Trophoblast cell (in vitro differentiated cells and primary cell): ENCODE measurements at places on chromosomes 12 and 14.

- H3K27me3 ChIP-seq: peaks cover 2% of the 10 kb centered on the region
- no peaks in the 10 kb centered on the region for H3K4me1 ChIP-seq
- no peak overlapping the region for H3K4me3 ChIP-seq
- no peak overlapping the region for H3K27ac ChIP-seq
- no peaks in the 10 kb centered on the region for H3K36me3 ChIP-seq
These were observed 381.5 kb downstream of the ALG10 start for GRCh38 chr12:34403706-34404376.

GRCh38 chr12:111393700-111394300 lies 11.9 kb upstream of the SH2B3 start:
- no peak overlapping the region for H3K27ac ChIP-seq
- no peaks in the 10 kb centered on the region for H3K4me1 ChIP-seq
- H3K4me3 ChIP-seq: no peak overlapping the region
- H3K36me3 ChIP-seq: no peaks in the 10 kb centered on the region

- H3K36me3 ChIP-seq: no peaks in the 10 kb centered on the region
- no peaks in the 10 kb centered on the region for H3K4me1 ChIP-seq
- H3K27me3 ChIP-seq: no peaks in the 10 kb centered on the region
- DNase-seq: no peak
These were observed 23.8 kb upstream of the MGST1 start for GRCh38 chr12:16323638-16324037.

GRCh38 chr14:93708800-93709199 lies 79.5 kb downstream of the PRIMA1 start:
- peaks cover 10% of the 10 kb centered on the region for H3K4me1 ChIP-seq
- H3K36me3 ChIP-seq: no peaks in the 10 kb centered on the region
- H3K27ac ChIP-seq: no peak overlapping the region
- H3K4me3 ChIP-seq: no peak overlapping the region

DNA sequence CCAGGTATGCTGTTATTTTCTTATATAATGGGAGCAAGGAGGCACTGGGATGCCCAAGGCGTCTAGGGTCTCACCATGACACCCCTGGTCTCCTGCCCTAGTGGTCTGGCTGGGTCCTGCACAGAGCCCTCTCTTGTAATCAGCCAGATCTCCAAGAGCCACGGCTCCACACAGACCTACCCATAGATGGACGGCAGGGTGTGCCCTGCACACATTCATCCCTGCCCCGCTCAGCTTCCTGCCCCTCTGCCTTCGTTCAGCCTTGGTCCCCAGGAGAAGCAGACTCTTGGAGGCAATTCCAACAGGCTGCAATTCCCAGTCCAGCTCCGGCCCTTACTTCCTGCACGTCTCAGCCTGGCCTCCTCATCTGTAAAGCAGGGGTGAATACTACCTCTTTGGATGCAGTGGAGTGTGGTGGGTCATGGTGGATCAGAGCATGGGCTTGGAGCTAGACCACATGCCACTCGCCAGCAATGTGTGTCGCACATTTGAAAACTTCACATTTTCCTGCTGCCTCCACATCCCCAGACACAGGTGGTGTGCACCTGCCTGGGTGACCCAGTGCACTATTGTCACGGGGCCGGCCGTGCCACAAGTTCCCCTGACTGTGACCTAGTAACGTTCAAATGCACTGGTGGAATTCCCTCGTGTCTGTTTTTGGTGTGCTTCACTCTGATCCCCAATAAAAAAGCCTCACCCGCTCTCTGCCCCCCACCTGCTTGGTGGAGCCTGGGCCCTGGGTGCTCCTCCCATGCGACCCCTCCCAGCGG lies 171.1 kb upstream of the PRMT8 start:
- H3K27me3 ChIP-seq: no peaks in the 10 kb centered on the region
- H3K4me1 ChIP-seq: peaks cover 5% of the 10 kb centered on the region
- DNase-seq: no peak
- H3K36me3 ChIP-seq: no peaks in the 10 kb centered on the region

GRCh38 chr12:805022-805632 lies 52.7 kb downstream of the WNK1 start:
- H3K4me3 ChIP-seq: no peak overlapping the region
- H3K27ac ChIP-seq: no peak overlapping the region
- H3K36me3 ChIP-seq: no peaks in the 10 kb centered on the region
- no peaks in the 10 kb centered on the region for H3K27me3 ChIP-seq

- no peaks in the 10 kb centered on the region for H3K27me3 ChIP-seq
- H3K4me3 ChIP-seq: no peak overlapping the region
- DNase-seq: peak; percentile 4
- H3K4me1 ChIP-seq: no peaks in the 10 kb centered on the region
- H3K27ac ChIP-seq: no peak overlapping the region
These were observed 16.6 kb upstream of the KLRF1 start for GRCh38 chr12:9810671-9811070.

- H3K27me3 ChIP-seq: no peaks in the 10 kb centered on the region
- no peak overlapping the region for H3K4me3 ChIP-seq
- no peak overlapping the region for H3K27ac ChIP-seq
- DNase-seq: no peak
- no peaks in the 10 kb centered on the region for H3K36me3 ChIP-seq
- H3K4me1 ChIP-seq: peaks cover 4% of the 10 kb centered on the region
These were observed 8.4 kb upstream of the CALM1 start for GRCh38 chr14:90388437-90388836.

- peak overlapping the region; percentile 80 for H3K4me3 ChIP-seq
- peaks cover 9% of the 10 kb centered on the region for H3K36me3 ChIP-seq
- H3K27ac ChIP-seq: peak overlapping the region; percentile 70
- peaks cover 28% of the 10 kb centered on the region for H3K4me1 ChIP-seq
- peak; percentile 56 for DNase-seq
- H3K27me3 ChIP-seq: no peaks in the 10 kb centered on the region
These were observed 3.4 kb downstream of the BMP4 start for GRCh38 chr14:53953002-53953827.

DNA sequence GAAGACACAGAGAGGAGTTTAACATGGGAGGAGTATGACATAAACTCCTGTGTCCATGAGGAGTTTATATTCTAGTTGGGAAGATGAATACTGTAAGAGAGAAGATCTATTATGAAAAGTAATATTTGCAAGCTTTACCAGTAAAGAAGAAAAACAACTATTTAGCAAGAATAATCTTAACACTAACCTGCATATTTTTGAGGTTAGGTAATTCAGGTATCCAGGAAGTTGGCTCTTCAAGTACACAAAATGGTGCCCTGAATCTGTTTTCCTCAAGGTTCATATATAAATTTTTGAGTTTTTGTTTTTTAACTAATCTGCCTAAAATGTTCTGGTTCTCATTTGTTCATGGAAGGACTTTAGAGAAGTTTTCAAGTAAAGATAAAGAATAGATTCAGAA lies 33.9 kb upstream of the KCNMB4 start:
- peak; percentile 2 for DNase-seq
- H3K27ac ChIP-seq: no peak overlapping the region
- no peaks in the 10 kb centered on the region for H3K27me3 ChIP-seq

DNA sequence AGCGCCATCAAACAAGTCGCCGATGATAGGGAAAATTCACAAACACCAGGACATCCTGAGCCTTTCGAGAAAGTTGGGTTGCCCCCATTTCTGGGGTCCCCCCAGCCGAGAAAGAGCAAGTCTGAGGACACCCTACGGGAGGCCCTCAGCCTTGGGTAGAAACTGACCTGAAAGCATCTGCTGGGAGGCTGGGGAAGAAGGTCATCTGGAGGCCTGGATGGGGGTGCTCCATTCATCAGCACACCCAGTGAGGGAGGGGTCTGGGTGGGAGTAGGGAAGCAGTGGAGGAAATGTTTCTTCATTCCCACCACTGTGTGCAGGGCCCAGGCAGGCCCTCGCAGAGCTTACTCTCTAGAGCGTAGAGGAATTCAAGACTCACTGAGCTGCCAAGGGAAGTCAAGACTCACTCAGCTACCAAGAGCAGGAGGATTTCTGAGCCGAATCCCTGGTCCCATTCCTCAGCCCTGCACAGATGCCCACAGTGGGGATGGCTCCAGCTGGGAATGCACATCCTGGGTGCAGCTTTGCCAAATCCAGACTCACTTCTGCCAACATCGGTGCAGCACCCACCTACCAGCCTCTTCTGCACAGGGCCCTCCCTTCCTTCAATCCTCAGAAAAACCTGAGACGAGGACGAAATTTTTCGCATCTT lies 38.1 kb downstream of the DIO3 start:
- H3K4me1 ChIP-seq: no peaks in the 10 kb centered on the region
- no peaks in the 10 kb centered on the region for H3K36me3 ChIP-seq
- DNase-seq: no peak
- no peaks in the 10 kb centered on the region for H3K27me3 ChIP-seq
- H3K4me3 ChIP-seq: no peak overlapping the region

- peaks cover 2% of the 10 kb centered on the region for H3K4me1 ChIP-seq
- H3K27me3 ChIP-seq: no peaks in the 10 kb centered on the region
- peaks cover 12% of the 10 kb centered on the region for H3K36me3 ChIP-seq
These were observed 67.2 kb downstream of the GNS start for GRCh38 chr12:64691795-64692583.

- DNase-seq: no peak
- no peak overlapping the region for H3K4me3 ChIP-seq
- H3K27ac ChIP-seq: no peak overlapping the region
- peaks cover 1% of the 10 kb centered on the region for H3K4me1 ChIP-seq
- peaks cover 98% of the 10 kb centered on the region for H3K27me3 ChIP-seq
These were observed 4.5 kb downstream of the LHX5 start for GRCh38 chr12:113467142-113467501.

- H3K27ac ChIP-seq: no peak overlapping the region
- H3K27me3 ChIP-seq: no peaks in the 10 kb centered on the region
- DNase-seq: no peak
- H3K4me1 ChIP-seq: no peaks in the 10 kb centered on the region
- no peak overlapping the region for H3K4me3 ChIP-seq
These were observed 264.0 kb downstream of the ATXN7L3B start for GRCh38 chr12:74801625-74802024.

DNA sequence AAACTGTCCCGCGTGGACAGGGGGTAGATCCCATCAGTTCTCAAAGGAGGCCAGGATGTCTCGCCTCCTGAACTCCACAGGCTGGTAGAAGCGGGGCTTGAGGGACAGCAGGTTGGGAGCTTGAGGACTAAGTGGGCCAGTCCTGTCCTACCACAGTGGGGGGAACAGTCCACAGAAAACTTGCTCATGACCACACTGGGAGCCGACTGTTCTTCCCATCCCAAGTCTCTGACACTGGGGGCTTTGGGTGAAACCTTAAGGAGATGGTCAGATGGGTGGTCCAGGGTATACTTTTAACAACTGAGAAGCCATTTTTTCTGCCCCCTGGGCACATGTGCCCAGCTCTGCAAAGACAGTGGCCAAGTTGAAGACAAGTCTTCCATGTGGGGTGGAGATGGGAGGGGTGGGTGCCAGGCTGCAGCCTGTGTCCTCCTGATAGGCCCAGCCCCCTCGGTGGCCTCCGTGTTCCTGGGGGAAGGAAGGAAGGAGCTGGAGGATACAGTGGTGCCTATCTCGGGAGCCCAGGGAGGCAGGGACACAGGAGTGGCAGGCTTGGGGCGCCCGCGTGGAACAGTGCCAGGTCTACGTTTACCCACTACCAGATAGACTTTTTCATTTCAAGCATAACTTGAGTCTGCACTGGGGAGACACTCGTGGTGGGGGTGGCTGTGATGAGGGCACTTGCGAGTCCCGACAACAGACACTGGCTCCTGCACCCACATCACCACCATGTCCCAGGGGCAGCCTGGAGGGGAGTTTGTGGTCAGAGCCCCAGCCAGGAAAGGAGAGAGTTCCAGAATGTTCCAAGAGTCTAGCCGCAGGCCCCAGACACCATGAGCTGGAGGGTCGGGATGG lies 14.7 kb downstream of the RHOF start:
- no peak overlapping the region for H3K4me3 ChIP-seq
- no peak overlapping the region for H3K27ac ChIP-seq
- no peaks in the 10 kb centered on the region for H3K27me3 ChIP-seq
- H3K36me3 ChIP-seq: peaks cover 8% of the 10 kb centered on the region
- peaks cover 5% of the 10 kb centered on the region for H3K4me1 ChIP-seq

DNA sequence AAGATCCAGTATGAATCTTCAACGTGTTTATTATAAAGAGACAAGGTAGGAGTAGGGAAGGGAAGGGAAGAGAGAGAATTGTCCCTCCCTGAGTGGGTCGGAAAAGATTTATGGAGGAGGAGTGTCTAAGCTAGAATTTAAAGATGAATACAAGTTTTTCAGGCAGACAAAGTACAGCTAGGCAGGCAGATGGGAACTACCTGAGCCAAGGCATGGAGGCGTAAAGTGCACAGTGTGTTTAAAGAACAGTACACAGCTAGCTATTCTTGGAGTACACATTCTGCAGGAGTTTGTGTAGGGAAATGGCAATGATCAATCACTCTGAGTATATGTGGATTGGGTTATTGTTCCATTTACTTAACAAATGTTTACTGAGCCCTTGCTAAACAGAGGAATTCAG lies 20.1 kb downstream of the PLEKHG7 start:
- no peaks in the 10 kb centered on the region for H3K36me3 ChIP-seq
- DNase-seq: no peak
- no peak overlapping the region for H3K27ac ChIP-seq
- H3K4me1 ChIP-seq: no peaks in the 10 kb centered on the region

DNA sequence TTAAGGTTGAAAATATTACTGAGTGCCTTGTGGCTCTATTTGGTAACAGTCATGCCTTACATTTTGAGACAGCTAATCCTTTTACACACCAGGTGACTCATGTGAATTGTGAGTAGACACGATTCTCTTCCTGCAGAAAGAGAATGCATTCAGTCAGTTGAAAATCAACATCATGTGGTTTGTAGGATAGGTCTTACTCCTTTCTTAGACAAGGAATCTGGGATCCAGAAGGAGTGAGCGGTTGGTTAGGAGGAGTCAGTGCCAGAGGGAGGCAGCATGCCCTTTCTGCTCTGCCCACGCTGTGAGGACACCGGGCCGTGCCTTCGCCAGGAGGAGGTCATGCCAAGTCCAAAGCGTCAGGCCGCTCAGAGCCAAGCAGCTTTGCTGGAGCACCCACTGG lies 47.6 kb downstream of the TRAF3 start:
- H3K27ac ChIP-seq: no peak overlapping the region
- H3K36me3 ChIP-seq: no peaks in the 10 kb centered on the region
- no peaks in the 10 kb centered on the region for H3K27me3 ChIP-seq
- no peak overlapping the region for H3K4me3 ChIP-seq

DNA sequence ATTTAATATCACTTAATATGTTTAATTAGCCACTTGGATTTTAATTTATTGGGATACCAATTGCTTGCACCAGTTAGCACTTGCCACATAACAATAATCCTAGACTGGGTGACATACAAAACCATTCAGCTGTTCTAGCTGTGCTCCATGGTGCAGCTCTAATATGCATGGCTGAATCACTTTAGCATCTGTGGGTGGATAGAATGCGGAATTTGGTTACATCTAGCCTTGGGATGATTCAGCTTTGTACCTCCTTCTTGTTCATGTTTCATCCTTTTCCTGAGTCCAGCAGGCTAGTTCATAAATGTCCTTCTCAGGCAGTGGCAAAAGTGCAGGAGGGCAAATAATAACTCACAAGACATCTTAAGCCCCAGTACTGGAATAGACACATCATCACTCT lies 1263.0 kb downstream of the LRFN5 start:
- H3K27me3 ChIP-seq: no peaks in the 10 kb centered on the region
- no peak for DNase-seq
- no peaks in the 10 kb centered on the region for H3K36me3 ChIP-seq
- no peak overlapping the region for H3K27ac ChIP-seq
- H3K4me1 ChIP-seq: no peaks in the 10 kb centered on the region

- H3K4me3 ChIP-seq: no peak overlapping the region
- peak; percentile 19 for DNase-seq
- no peaks in the 10 kb centered on the region for H3K4me1 ChIP-seq
- H3K27me3 ChIP-seq: no peaks in the 10 kb centered on the region
- H3K36me3 ChIP-seq: no peaks in the 10 kb centered on the region
These were observed 106.4 kb upstream of the SYT10 start for GRCh38 chr12:33546004-33546403.

GRCh38 chr12:68585966-68586365 lies 24.7 kb upstream of the RAP1B start:
- no peaks in the 10 kb centered on the region for H3K36me3 ChIP-seq
- H3K4me3 ChIP-seq: no peak overlapping the region
- no peak overlapping the region for H3K27ac ChIP-seq
- peak; percentile 49 for DNase-seq
- no peaks in the 10 kb centered on the region for H3K4me1 ChIP-seq
